ENCODE measurements at places on chromosomes 7 and 10. TPM values are rescaled to one million over a fixed set of nuclear protein-coding genes. Genes with fewer than 3 reads are reported as not detected.

DNA sequence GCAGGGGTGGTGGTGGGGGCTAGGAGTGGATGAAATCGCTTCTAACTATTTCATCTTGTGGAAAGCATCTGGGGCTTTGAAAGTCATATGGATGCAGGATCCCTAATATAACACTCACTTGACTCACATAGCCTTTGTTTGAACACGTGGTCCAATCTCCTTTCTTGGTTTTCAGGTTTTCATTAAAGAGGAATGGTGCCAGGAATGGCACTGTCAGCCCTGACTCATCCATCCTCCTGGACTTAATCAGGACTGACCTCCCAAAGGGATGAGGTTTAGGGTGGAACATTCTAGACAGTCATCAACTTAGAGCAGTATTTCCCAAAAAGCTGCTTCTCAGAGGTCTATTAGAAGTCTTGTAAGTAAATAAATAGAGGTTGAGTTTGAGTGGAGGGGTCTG lies 162.0 kb upstream of the PLXNA4 start:
- H3K27me3 ChIP-seq = no peaks in the 10 kb centered on the region
- H3K27ac ChIP-seq = no peak overlapping the region
- H3K4me1 ChIP-seq = no peaks in the 10 kb centered on the region
- no peaks in the 10 kb centered on the region for H3K36me3 ChIP-seq
- no peak overlapping the region for H3K4me3 ChIP-seq

- H3K4me3 ChIP-seq = no peak overlapping the region
- H3K27me3 ChIP-seq = no peaks in the 10 kb centered on the region
- no peaks in the 10 kb centered on the region for H3K36me3 ChIP-seq
- H3K4me1 ChIP-seq = no peaks in the 10 kb centered on the region
- no peak for DNase-seq
Observed at GRCh38 chr10:5858811-5859210, 30.9 kb downstream of the ANKRD16 start.

GRCh38 chr10:70886921-70887665 lies 1.3 kb downstream of the PCBD1 start:
- peaks cover 7% of the 10 kb centered on the region for H3K36me3 ChIP-seq
- H3K4me1 ChIP-seq = peaks cover 4% of the 10 kb centered on the region
- peak overlapping the region; percentile 74 for H3K27ac ChIP-seq
- DNase-seq = no peak
- peak overlapping the region; percentile 73 for H3K4me3 ChIP-seq

- H3K27ac ChIP-seq = no peak overlapping the region
- H3K4me3 ChIP-seq = no peak overlapping the region
- H3K36me3 ChIP-seq = no peaks in the 10 kb centered on the region
- H3K4me1 ChIP-seq = no peaks in the 10 kb centered on the region
- H3K27me3 ChIP-seq = no peaks in the 10 kb centered on the region
- no peak for DNase-seq
Observed at GRCh38 chr10:123561141-123561440, 105.1 kb upstream of the GPR26 start.

DNA sequence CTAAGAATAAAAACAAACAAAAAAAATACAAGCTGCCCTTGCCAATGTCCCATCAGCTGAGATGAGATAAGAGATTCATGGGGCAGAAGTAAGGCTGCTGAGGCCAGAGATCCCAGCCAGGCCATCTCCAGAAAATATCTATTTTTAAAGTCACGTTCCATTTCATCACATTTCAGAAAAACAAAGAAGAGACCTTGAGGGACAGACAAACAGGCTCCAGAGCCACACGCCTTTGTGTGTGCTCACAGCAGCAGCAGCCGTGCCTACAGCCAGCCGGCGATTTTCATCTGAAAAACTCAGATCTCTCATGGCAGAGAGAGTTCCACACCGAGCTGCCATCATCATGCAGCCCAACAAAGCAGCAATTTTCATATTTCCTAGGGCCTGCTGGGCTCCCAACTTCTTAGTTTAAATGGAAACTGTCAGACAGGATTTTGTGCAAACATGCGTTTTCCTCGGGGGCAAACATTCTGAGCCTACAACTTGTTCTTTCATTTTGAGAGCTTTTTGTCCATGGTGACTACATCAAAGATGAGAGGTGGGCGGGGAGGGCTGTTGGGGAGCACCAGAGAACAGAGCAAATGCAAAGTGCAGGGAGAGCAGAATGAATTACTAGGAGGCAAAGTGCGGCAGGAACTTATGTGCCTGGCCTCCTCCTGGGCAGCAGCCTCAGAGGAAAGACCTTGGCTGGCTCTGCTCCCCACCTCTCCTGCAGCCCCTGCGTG lies 38.8 kb downstream of the DLG5 start:
- no peaks in the 10 kb centered on the region for H3K27me3 ChIP-seq
- no peaks in the 10 kb centered on the region for H3K36me3 ChIP-seq
- no peak for DNase-seq
- H3K4me1 ChIP-seq = no peaks in the 10 kb centered on the region
- H3K27ac ChIP-seq = no peak overlapping the region

- H3K4me1 ChIP-seq = no peaks in the 10 kb centered on the region
- no peak for DNase-seq
- no peak overlapping the region for H3K4me3 ChIP-seq
- H3K36me3 ChIP-seq = no peaks in the 10 kb centered on the region
Observed at GRCh38 chr7:84136336-84136735, 58.3 kb downstream of the SEMA3A start.

DNA sequence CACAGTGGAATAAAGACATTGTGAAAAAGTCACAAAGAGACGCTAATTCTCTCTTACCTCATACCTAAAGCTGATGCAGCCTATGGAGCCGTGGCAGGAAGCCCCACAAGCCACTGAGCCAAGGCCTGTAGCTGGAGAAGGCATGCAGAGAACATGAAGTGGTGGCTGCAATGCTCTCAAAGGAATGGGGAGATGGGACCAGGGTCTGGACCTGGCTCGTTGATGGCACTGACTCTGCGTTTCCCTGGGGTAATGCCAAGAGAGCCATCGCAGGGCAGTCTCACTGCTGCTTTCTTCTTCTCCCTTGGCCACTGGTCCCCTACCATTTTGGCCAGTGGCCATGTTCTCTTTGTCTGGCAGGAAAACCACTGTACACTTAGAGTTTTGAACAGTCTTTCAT lies 329.9 kb upstream of the ZMIZ1 start:
- no peak overlapping the region for H3K27ac ChIP-seq
- no peaks in the 10 kb centered on the region for H3K36me3 ChIP-seq
- H3K4me1 ChIP-seq = peaks cover 15% of the 10 kb centered on the region
- no peaks in the 10 kb centered on the region for H3K27me3 ChIP-seq

GRCh38 chr7:94440451-94441039 lies 45.9 kb downstream of the COL1A2 start:
- peaks cover 2% of the 10 kb centered on the region for H3K27me3 ChIP-seq
- no peaks in the 10 kb centered on the region for H3K36me3 ChIP-seq
- no peaks in the 10 kb centered on the region for H3K4me1 ChIP-seq
- no peak for DNase-seq
- no peak overlapping the region for H3K27ac ChIP-seq
- no peak overlapping the region for H3K4me3 ChIP-seq

DNA sequence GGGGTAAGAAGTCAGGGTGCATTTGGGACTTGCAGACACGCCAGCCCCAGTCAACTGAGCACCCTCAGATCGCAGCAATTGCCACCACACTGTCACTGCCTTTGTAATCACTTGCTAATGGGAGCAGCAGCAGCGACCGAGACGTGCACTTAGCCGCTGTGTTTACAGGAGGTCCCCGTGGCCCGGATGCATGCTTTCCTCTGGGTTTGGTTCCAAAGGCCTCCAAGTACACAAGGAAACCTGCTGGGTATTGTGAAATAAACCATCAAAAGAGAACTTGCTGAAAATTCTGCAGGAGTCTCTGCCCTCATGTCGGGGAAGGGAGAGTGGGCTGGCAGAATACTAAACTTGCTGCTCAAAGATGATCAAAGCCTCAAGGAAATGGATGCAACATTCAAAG lies 341.7 kb downstream of the DNAJB6 start:
- no peak overlapping the region for H3K4me3 ChIP-seq
- DNase-seq = no peak
- no peaks in the 10 kb centered on the region for H3K4me1 ChIP-seq

- no peaks in the 10 kb centered on the region for H3K27me3 ChIP-seq
- H3K27ac ChIP-seq = no peak overlapping the region
- no peaks in the 10 kb centered on the region for H3K4me1 ChIP-seq
- H3K36me3 ChIP-seq = no peaks in the 10 kb centered on the region
- H3K4me3 ChIP-seq = no peak overlapping the region
Observed at GRCh38 chr10:19929506-19930140, 113.4 kb downstream of the PLXDC2 start.

- DNase-seq = no peak
- no peaks in the 10 kb centered on the region for H3K27me3 ChIP-seq
- no peak overlapping the region for H3K27ac ChIP-seq
- no peak overlapping the region for H3K4me3 ChIP-seq
Observed at GRCh38 chr7:15376600-15376999, 185.2 kb downstream of the AGMO start.

DNA sequence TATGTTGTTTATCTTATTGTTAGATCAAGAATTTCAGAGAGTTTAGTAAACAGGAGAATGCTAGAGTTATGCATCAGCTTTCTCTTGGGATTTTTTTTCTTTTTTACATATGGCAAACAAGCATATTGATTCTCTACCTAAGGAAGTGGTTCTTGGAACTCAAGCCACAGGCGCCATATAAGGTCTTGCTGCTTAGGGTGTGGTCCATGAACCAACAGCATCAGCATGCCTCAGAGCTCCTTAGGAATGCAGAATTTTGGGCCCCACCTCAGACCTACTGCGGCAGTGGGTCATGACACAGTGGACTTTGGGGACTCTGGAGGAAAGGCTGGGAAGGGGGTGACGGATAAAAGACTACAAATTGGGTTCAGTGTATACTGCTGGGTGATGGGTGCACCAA lies 230.8 kb downstream of the SKAP2 start:
- H3K4me1 ChIP-seq = no peaks in the 10 kb centered on the region
- H3K27me3 ChIP-seq = no peaks in the 10 kb centered on the region
- no peak overlapping the region for H3K4me3 ChIP-seq
- no peak for DNase-seq

- H3K27ac ChIP-seq = no peak overlapping the region
- no peak for DNase-seq
- no peak overlapping the region for H3K4me3 ChIP-seq
Observed at GRCh38 chr7:75756991-75757676, 14.9 kb downstream of the CCL26 start.

GRCh38 chr10:70722820-70723424 lies 50.6 kb downstream of the ADAMTS14 start:
- H3K36me3 ChIP-seq = no peaks in the 10 kb centered on the region
- H3K4me3 ChIP-seq = no peak overlapping the region
- DNase-seq = no peak

DNA sequence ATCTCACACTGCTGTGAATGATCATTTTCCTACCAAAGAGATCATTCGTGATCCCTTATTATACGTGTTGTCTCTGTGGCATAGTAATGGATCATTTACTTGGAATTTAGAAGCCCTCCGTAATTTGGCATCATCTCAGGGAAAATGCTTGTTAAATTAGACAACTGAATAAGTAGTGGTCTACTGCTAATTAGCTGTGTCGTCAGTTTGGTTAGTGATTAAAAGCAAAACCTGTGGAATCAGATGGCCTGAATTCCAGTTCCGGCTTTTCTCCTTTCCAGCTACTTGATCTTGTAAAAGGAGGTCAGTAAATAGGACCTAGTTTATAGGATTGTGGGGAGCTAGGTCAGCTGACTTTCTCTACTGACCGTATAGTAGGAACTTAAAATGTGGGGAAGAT lies 65.6 kb downstream of the RBM33 start:
- no peak for DNase-seq
- H3K36me3 ChIP-seq = peaks cover 17% of the 10 kb centered on the region
- H3K27ac ChIP-seq = no peak overlapping the region
- no peak overlapping the region for H3K4me3 ChIP-seq
- H3K27me3 ChIP-seq = no peaks in the 10 kb centered on the region

DNA sequence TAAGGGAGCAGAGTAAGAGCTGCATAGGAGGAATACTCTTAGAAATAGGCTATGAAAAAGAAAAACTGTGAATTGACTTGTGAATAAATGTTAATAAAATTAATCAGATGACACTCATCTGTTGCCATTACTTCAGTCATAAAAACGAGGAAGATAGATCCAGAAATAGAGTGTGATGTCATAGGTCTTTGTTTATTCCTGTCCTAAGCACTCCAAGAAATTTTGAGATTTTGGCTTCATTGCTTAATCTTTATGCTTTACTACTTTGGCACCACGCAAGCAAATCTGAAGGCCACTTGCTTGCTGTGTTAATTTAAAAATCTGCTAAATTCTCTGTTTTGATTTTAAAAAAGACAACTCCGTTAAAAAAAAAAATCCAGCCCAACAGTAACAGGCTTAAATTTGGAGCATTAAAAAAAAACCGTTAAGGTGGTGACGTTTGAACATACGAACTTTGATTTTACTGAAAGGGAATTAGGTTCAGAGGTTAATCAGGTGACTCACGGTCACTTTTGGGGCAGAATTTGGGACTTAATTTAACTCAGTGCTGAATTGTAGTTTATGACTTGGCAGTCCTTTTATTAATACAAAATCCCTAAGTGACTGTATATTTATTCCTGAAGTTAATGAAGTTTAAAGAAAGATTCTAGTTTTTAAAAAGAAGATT lies 3.4 kb downstream of the IFRD1 start:
- no peak for DNase-seq
- no peak overlapping the region for H3K4me3 ChIP-seq
- no peaks in the 10 kb centered on the region for H3K27me3 ChIP-seq
- peaks cover 37% of the 10 kb centered on the region for H3K36me3 ChIP-seq

DNA sequence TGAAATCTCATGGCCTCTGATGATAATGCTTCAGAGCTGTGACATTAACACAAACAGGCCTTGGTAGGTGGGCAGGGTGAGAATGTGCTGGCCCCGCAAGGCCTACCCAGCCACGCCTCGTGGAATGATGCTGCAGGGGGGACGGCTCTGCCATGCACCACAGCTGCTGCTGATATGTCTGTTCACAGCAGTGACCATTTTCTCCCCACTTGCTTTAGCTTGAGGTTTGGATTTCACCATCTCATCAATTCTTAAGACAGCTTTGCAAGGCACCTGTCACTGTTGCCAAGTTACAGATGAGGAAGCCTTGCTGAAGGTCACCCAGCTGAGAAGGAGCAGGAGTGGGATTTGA lies 128.3 kb downstream of the PTPN20 start:
- no peaks in the 10 kb centered on the region for H3K36me3 ChIP-seq
- no peak overlapping the region for H3K4me3 ChIP-seq
- H3K27ac ChIP-seq = no peak overlapping the region
- DNase-seq = no peak
- no peaks in the 10 kb centered on the region for H3K4me1 ChIP-seq

- no peaks in the 10 kb centered on the region for H3K27me3 ChIP-seq
- no peaks in the 10 kb centered on the region for H3K36me3 ChIP-seq
- no peak overlapping the region for H3K27ac ChIP-seq
- no peak overlapping the region for H3K4me3 ChIP-seq
Observed at GRCh38 chr7:43392638-43393330, 190.1 kb upstream of the STK17A start.

- no peaks in the 10 kb centered on the region for H3K4me1 ChIP-seq
- no peak overlapping the region for H3K4me3 ChIP-seq
- no peak overlapping the region for H3K27ac ChIP-seq
- H3K36me3 ChIP-seq = no peaks in the 10 kb centered on the region
- H3K27me3 ChIP-seq = no peaks in the 10 kb centered on the region
Observed at GRCh38 chr7:28500138-28500537, 87.8 kb downstream of the CREB5 start.

GRCh38 chr7:7292085-7292484 lies 109.7 kb downstream of the C1GALT1 start:
- no peaks in the 10 kb centered on the region for H3K27me3 ChIP-seq
- no peak for DNase-seq
- H3K27ac ChIP-seq = no peak overlapping the region

- H3K36me3 ChIP-seq = no peaks in the 10 kb centered on the region
- H3K4me1 ChIP-seq = no peaks in the 10 kb centered on the region
- no peak overlapping the region for H3K27ac ChIP-seq
- H3K4me3 ChIP-seq = no peak overlapping the region
Observed at GRCh38 chr7:1241258-1241602, 8.6 kb downstream of the UNCX start.

Gene PHYHIPL
- not detected for total RNA-seq

Gene AKR1D1
- not detected for total RNA-seq

Gene TEX36
- total RNA-seq = not detected

Gene TLL2
- total RNA-seq = not detected

Gene CDNF
- total RNA-seq = 2.6 TPM
